Activated CD8-positive, alpha-beta memory T cell treated with anti-CD3 and anti-CD28 coated beads for 1 hour (primary cell): ENCODE measurements at places on chromosomes 4 and X.

DNA sequence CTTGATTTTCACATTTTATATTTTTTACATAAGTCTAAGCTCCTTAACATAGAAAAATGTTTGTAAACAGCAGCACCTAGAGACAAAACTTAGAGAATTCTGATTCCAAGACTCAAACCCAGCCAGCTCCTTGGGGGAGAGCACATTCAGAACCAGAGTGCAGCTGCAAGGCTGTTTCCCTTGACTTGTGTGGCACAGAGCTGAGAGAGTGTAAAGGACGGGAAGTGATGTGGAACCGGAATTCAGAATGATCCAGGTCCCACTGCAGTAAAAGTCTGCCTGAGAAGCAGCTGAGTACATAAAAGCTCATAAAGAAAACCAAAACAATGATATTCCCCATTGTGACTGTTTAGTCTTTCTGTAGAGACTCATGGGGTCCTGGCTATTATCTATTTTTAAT lies 713.8 kb downstream of the RAB28 start:
- no peak for DNase-seq

DNA sequence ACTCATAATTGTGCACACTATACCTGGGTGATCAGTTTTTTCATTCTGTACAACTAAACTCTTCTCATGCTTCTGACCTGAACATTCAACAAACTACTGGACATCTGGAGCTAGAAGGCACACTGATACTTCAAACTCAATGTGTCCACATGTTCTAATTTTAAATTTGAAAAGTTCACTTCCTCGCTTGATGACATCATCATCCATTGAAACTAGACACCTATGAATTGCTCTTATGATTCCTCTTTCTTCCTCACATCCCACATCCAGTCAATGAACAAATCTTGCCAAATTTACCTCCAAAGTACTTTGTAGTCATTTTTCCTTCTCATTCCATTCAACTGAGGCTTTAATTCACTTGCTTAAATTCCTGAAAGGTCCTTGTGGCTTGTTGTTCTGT lies 549.4 kb downstream of the GALNTL6 start:
- no peak for DNase-seq

DNA sequence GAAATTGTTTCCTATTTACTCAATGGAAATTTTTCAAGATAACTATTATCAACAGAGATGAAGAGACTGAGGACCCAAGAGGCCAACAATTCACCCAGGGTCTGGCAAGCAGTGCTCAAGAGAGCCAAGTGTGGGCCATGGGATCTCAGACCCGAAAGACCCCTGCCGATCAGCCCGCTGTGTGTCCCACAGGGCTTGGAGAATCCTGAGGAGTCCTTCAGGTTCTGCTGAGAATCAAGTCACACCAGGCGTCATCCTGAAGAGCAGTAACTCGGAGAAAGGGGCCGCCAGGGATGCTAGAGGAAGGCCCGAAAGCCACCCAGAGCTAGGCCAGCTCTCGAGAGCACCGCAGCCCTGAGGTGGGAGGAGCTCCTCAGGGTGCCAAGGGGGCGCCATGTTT lies 48.7 kb downstream of the FGFRL1 start:
- DNase-seq, result no peak

GRCh38 chr4:80073473-80074008 lies 512 bp upstream of the ANTXR2 start:
- no peak for DNase-seq

- no peak for DNase-seq
Observed at GRCh38 chr4:169986369-169986768, 39.8 kb downstream of the MFAP3L start.

GRCh38 chr4:94695384-94695783 lies 62.4 kb upstream of the BMPR1B start:
- DNase-seq, result no peak

GRCh38 chr4:185535612-185536410 lies 504 bp upstream of the PDLIM3 start:
- DNase-seq, result no peak

GRCh38 chr4:44256414-44256813 lies 192.2 kb downstream of the KCTD8 start:
- DNase-seq, result no peak

GRCh38 chr4:82567444-82567843 lies 5.7 kb upstream of the TMEM150C start:
- no peak for DNase-seq

DNA sequence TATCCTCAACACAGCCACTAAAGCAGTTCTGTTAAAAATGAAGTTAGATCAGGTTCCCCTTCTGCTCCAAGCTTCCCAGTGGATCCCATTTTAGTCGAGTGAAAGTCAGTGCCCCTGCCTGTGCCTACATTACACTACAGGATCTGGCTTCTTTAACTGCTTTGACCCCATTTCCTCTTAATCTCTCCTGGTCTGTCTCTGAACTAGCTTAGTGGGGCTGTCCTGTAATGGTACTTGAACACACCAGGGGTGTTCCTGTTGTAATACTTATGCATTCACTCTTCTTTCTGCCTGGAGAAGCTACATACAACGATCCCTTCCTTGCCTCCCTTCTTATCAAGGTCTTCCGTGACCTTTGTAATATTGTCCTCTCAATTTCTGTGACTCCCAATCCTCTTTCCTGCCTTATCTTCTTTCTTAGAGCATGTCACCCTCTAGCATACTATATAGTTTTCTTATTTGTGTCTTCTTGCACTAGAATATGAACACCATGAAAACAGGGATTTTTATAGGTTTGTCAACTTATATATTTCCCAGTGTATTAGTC lies 16.7 kb downstream of the ARSJ start:
- DNase-seq, result no peak

- DNase-seq, result no peak
Observed at GRCh38 chrX:11462136-11462535, 168.9 kb downstream of the AMELX start.

DNA sequence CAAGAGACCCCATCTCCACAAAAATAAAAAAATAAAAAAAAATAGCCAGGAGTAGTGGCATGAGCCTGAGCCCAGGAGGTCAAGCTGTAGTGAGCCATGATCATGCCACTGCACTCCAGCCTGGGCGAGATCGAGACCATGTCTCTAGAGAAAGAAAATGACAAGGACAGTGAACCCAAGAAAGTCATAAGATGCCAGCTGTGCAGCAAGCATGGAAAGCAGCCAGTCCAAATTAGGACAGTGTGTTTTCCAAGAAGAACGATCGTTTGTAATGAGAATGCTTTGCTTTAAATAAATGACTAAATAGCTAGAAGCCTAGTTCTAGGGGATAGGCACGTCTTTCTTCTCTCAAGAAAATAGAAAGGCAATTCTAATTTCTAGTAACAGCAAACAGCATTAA lies 58.4 kb upstream of the MSANTD1 start:
- no peak for DNase-seq

DNA sequence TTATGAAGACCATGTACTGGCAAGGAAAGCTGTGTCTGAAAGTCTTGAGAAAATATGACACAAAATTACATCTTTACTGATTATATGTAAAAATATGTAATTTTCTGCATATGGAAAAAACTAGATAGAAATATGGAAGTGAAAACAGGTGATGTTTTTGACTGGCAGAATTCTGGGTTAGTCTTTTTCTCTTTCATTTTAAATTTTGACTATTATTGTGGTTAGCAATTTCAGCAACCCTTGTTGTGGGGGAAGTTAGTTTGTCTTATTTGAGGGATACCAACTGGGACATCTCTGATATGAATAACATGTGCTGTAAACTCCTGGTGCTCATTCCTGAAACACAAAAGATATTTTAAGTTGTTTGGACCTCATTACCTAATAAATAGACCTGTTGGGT lies 49.9 kb upstream of the CPEB2 start:
- DNase-seq, result no peak

- no peak for DNase-seq
Observed at GRCh38 chr4:870951-871350, 45.0 kb upstream of the CPLX1 start.

GRCh38 chrX:74493806-74494205 lies 72.5 kb downstream of the SLC16A2 start:
- DNase-seq, result no peak

- no peak for DNase-seq
Observed at GRCh38 chrX:40671126-40671525, 23.8 kb upstream of the CXorf38 start.

GRCh38 chr4:119841361-119841760 lies 212.8 kb upstream of the PDE5A start:
- no peak for DNase-seq

- DNase-seq, result no peak
Observed at GRCh38 chr4:8940792-8941491, 69.3 kb upstream of the HMX1 start.

DNA sequence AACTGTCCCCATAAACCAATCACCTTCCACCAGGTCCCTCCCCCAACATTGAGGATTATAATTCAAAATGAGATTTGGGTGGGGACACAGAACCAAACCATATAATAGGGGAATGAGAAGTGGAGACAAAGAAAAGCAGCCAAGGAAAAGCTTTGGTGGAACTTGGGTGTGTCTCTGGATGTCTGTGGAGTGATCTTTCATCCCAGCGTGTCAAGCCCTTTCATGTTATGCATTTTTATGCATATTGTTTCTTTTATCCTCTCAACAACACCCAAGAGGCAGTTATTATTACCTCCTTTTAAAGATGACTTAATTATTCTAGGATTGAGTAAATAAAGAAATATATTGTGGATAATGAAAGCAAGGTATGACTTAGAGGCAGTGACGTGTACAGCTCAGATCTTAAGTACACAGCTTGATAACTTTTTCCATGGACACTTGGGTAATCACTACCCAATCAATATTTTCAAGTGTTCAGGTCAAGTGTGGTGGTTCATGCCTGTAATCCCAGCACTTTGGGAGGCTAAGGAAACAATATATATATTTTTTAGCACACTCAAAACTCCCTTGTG lies 42.6 kb upstream of the HOPX start:
- DNase-seq, result no peak

DNA sequence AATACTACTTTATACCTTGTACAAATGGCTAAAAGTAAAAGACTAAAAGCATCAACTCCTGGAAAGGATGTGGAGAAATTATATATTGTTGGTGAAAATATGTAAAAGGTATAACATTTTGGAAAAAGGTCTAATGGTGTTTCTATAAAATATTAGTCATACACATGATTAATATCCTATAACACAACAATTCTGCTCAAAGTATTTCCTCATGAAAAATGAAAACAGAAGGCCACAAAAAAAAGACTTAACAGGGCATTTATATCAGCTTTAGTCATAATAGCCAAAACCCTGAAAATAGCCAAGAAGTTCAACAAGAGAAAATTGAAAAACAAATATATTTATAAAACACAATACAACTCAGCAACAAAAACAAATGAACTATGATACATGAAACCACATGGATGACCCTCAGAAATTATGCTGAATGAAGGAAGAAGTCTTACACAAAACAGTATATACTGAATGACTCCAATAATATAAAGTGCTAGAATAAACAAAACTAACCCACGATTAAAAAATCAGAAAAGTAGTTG lies 38.8 kb downstream of the TBCK start:
- DNase-seq, result no peak

- DNase-seq, result no peak
Observed at GRCh38 chr4:14100349-14100748, 472.8 kb upstream of the BOD1L1 start.

GRCh38 chrX:133374874-133375387 lies 40.4 kb downstream of the GPC4 start:
- no peak for DNase-seq

DNA sequence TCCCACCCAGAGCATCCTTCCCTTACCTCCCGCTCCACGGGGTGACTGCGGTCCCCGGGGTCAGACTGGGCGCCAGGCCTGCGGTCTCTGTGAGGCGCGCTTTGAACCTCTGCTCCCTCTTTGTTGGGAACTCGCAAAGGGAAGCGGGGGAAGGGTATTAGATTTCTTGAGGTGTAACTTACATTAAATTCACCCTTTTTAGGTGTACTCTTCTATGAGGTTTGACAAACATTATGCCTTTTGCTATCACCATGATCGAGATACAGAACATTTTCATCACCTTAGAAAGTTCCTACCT lies 569 bp downstream of the DCK start:
- no peak for DNase-seq

GRCh38 chrX:138847930-138848329 lies 136.4 kb upstream of the FGF13 start:
- DNase-seq, result no peak

DNA sequence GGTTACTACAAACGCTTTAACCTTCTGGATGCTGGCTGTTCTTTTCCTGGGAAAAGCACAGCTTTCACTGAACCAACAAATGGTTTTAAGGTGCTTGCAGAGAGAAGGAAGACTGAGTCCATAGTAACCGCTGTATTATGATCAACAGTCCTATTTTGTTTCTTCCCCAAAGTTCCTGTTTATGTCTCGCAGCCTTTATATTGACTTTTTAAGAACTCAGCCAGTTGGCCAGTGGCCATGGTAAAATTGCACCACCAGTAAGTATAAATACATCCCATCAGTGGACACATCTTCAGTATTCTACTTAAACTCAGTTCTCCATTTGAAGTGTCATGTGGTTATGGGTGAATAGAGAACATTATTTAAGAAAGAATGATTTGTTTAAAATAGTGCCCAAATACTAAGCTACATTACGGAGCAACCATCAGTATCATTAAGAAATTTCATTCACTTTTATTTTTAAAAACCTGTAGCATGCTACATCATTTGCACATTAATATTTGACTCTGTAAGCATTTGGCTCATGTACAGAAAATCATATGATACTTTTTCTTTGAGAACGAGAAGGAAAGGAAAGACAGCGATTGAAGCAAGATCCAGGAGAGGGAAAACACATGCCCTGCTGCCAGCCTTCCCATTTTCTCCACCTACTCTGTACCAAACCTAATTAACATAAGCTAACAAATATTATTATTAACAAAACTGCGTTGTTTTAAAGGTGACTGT lies 287.0 kb downstream of the ARHGAP24 start:
- DNase-seq, result no peak

DNA sequence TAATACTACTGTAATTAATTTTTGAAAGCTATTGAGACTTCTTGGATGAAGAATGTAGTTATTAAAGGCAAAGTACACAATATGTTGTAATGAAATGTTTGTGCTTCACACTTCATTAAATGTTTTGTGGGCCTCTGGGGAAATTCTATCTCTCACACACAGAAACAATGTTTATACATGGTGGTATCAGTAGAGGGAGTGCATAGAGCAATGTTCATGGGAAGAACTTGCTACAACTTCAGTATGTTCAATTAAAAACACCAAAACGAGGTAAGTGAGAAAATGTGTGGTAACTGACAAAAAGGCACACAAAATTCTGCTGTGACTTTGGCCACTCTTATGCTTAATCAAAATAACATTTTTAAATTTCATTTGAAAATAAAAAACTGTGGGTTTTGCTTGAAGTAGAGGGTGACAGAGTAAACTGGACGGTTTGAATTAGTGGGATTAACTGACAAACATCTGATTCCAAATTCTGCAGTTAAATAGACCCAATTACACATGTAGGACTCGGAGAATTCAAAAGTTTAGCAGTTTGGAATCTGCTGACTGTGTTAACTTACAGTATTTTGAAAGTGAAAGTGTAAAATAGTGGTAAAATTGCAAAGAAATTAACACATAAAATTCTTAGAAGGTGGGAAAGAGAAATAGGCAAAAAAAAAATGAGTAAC lies 111.4 kb upstream of the TTC29 start:
- no peak for DNase-seq

- no peak for DNase-seq
Observed at GRCh38 chrX:49947781-49948180, 25.4 kb downstream of the CLCN5 start.

GRCh38 chr4:113331811-113332210 lies 282.4 kb downstream of the ANK2 start:
- DNase-seq, result no peak
